Fibroblast of lung (primary cell): ENCODE measurements at places on chromosomes 12 and 14.

DNA sequence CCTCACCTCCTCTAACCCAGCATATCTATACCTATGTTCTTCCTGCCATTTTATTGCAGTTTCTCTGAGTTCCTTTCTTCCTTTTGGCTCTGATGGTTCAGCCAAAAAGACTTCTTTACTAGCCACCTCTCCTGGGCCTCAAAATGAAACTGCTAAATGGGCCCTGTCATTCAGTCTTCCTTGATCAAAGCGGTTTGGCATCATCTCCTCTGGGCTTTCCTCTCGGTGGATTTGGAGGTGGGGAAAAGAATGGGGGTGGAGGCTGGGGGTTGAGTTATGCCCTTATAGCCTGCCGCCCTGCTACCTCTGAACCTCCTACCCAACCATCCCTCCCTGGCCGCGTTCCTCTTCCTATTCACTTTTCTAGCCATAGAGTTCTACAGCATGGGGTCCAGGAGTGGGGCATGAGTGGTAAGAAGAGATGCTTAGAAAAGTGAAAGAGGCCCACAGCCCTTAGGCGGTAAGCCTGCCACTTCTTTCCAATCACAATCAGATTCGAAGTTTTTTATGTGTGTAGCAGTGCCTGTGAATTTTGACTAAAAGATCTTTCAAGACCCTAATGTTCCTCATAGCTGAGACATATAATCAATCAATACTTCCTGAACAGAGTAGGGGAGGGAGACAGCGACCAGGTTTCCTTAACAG is 2.5 kb downstream of the AJUBA start:
- DNase-seq, result no peak

DNA sequence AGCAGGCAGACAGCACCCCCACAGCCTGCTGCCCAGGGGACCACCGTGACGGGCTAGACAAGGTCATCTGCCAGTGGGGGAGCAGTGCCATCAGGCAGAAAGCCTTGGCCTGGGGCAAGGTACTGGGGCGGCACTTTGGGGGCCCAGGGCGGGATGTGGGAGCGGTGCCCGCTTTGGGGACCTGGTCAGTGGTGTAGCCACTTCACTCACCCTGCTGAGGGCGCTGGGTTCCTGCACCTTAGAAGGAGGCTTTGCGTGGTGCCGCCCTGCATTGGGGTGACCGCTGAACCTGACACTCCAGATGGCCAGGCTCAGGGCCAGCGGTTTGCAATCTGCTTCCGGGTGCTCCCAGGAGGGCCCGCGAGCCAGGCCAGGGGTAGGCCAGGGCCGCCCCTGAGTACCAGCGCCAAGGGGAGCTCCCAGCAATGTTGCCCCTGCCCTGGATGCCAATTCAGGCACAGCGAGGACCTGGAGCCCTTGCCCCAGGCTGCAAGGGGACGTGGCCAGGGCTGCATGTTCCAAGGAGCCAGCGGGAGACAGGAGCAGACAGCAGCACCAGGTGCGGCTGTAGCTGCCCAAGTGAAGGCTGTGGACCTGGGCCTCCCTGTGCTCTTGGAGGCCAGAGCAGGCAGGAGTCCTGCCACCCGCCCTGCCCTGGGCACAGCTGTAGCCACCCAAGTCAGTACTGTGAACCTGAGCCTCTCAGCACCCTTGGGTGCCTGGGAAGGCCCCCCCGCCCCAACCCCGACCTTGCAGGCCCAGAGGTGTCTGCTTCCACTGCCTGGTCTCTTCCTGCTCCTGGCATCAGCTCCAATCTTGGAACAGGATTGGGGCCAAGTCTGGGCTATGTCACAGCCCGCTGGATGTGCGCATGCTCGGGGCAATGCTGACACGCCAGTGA is 550.7 kb downstream of the SLC6A15 start:
- no peak for DNase-seq

GRCh38 chr14:65032319-65032718 is 45.6 kb downstream of the FNTB start:
- DNase-seq, result no peak

DNA sequence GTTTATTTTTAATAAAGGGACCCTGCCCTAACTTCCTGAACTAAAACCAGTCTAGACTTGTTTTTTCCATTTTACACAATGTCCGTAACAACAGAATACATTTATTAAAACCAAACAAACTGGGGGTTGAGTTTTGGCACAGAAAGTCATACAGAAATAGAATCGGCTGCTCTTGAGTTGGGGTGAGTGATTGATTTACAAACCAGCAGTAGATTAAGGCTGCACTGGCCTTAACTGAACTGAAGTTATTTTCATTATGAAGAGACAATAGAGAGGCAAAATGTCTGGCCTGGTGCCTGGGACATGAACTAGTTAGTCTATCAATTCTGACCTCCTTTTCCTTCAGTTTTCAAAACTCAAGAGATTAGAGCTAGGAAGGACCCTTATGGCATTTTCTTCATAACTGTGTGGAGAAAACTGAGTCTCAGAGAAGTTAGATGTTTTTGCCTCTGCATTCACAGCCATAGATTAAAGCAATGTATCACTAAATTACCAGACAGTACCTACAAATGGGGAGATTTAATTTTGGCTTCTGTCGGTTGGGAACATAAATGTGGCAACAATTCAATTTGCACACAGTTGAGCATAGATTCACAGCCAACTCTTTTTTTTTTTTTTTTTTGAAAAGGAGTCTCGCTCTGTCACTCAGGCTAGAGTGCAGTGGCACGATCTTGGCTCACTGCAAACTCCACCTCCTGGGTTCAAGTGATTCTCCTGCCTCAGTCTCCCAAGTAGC is 19.8 kb upstream of the MGP start:
- peak; percentile 35 for DNase-seq

DNA sequence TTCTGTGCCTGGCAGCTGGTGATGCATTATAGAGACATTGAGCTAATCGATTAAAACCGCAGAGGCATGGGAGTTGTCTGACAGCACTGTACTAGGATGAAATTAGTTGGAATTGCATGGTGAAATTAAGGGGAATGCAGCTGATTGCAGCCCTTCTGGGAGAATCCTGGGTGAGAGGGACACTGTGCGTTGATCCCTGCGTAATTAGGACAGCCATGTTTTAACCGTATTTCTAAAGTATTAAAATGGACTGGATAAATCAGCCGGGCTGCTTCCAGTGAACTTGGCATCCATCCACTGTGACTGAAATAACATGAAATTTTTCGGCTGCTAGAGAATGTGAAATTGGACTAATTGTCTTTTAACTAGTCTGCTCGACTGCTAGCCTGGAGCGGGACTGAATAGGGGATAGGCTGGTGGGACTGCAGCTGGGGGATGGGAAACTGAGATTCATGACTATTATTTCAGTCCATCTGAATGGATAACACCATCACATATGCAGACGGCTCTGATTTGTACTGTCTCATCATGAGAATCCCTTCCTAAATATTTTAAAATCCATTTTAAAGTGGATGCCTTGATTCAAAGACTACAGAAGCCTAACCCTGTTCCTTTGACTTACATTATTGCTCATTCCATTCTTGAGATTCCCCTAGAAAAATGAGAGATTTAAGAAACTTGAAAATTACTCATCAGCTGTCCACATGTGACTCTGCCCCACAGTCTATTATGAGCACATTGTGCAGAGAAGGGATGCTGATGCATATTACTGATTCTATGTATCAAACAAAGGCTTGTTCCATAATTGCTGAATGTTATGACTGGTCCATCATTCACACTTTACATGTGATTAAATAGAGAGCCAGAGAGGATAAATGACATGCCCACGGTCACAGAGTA is 343.9 kb downstream of the NPAS3 start:
- DNase-seq, result peak; percentile 74

GRCh38 chr12:61542551-61542950 is 717.7 kb upstream of the USP15 start:
- DNase-seq, result no peak

DNA sequence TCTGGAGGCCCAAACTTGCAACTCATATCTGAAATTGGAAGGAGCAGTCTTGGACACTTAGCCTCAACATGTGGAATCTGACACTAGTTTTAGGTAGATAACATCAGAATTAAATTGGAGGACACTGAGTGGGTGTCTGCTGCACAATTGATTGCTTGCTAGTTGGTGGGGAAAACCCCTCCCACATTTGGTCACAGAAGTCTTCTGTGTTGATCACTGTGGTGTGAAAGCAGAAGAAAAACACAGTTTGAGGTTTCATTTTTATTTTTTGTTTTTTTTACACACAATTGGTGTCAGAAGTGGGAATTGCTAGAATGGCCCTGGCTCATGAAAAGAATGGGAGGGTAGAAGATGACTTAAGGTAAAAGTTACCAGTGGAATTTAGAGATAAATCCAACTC is 78.0 kb upstream of the CD163 start:
- no peak for DNase-seq

GRCh38 chr14:95885278-95885677 is 8.6 kb downstream of the TUNAR start:
- no peak for DNase-seq
